H9 (cell line): ENCODE measurements at places on chromosomes 16 and 17. TPM values are rescaled to one million over a fixed set of nuclear protein-coding genes. Genes with fewer than 3 reads are reported as not detected.
A peak's percentile ranks its signal among the peaks of the same experiment; 100 is the strongest.

GRCh38 chr16:10932959-10933710 is 9.1 kb downstream of the DEXI start:
- no peak for DNase-seq

The CDH8 gene
- total RNA-seq, result 7.4 and 12.0 TPM in 2 replicates

The SDK2 gene
- 7.9 and 9.1 TPM in 2 replicates for total RNA-seq

GRCh38 chr16:67543582-67543981 is 15.0 kb downstream of the RIPOR1 start:
- no peak for DNase-seq

GRCh38 chr16:89381788-89382187 is 108.6 kb downstream of the ANKRD11 start:
- DNase-seq, result no peak

The PITPNM3 gene
- 2.7 and 3.4 TPM in 2 replicates for total RNA-seq

DNA sequence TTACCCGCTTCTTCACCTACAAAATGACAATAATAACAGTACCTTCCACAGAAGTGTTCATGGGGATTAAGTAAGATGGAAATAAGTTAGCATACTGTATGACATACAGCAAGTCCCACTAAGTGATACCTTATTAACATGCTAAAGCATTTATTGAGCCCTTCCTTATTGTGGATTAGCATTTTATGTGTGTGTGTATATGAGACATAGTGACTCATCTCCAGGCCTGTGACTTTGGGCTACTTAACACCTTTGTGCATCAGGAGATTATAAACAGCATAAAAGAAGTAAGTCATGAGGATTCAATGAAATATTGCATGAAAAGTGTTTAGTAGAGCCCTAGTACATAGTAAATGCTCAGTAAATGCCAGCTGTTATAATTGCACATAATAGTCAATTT is 52.9 kb downstream of the CA10 start:
- DNase-seq, result no peak

The SECTM1 gene
- total RNA-seq, result 0.28 and 0.70 TPM in 2 replicates

DNA sequence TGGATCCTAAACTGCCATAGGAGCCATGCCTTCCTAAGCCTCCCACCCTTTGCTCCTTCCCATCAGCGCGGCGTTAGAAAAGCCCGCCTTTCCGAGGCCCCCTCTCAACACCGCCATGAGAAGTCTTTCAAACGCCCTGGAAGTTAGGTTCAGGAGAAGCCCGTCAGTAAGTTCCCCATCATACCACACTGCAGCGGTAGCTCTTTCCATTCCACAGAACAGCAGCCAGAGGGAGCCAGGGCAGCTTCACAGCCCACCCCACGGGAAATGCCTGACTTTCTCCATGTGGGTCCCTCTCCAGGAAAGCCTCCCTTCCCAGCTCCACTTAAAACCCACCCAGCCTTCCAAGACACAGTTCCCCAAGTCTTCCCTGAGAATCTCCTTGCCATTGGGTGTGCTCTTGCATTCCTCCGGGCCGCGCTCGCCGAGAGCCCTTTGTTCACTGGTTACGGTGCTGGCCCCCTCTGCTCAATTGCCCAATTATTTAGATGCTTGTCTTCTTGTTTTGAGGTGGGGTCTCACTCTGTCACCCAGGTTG is 28.7 kb downstream of the KIAA0513 start:
- DNase-seq, result peak; percentile 57

- DNase-seq, result no peak
These were observed 9.2 kb downstream of the LIG3 start for GRCh38 chr17:34989473-34989872.

The ZFP3 gene
- 0.11 and 0.18 TPM in 2 replicates for total RNA-seq

The PPP1R9B gene
- 23.0 and 25.8 TPM in 2 replicates for total RNA-seq

- DNase-seq, result no peak
These were observed 287.9 kb downstream of the FTO start for GRCh38 chr16:53991754-53992378.

- DNase-seq, result no peak
These were observed 98.5 kb downstream of the ZNF778 start for GRCh38 chr16:89315791-89316581.

The PRSS33 gene
- not detected in 2 replicates for total RNA-seq
